ENCODE measurements at places on chromosomes 5 and 9. TPM values are rescaled to one million over a fixed set of nuclear protein-coding genes. Genes with fewer than 3 reads are reported as not detected.

GRCh38 chr9:130263601-130264413, 1.8 kb upstream of the HMCN2 start:
- peaks cover 32% of the 10 kb centered on the region for H3K27me3 ChIP-seq
- H3K4me1 ChIP-seq, result peaks cover 7% of the 10 kb centered on the region
- H3K27ac ChIP-seq, result no peak overlapping the region
- DNase-seq, result no peak

NDFIP1 gene
- total RNA-seq, result 68.1 TPM

RXRA gene
- total RNA-seq, result 80.6 TPM

GRCh38 chr9:77589046-77589795, 58.9 kb downstream of the GNA14 start:
- no peak overlapping the region for H3K27ac ChIP-seq
- H3K27me3 ChIP-seq, result no peaks in the 10 kb centered on the region
- no peak overlapping the region for H3K4me3 ChIP-seq
- peaks cover 12% of the 10 kb centered on the region for H3K4me1 ChIP-seq
- DNase-seq, result no peak

DNA sequence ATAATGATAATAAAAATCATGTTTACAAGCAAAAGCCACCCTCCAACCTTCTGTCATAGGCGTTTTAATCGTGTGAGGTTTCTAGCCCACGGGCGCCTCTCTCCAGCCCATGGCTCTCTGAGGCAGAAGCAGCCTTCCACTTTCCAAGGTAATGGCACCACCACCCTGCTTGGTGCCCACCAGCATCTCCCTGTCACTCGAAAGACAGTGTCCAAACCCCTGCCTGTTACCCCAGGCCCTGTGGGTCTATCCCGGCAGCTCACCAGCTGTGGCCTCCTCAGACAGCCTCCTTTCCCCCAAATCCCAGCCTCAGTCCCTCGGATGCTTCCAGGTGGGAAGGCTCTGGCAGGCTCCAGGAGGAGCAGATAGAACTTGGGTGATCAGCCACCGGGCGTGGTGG, 123.8 kb upstream of the LPCAT1 start:
- DNase-seq, result peak; percentile 43
- H3K27me3 ChIP-seq, result peaks cover 33% of the 10 kb centered on the region
- no peak overlapping the region for H3K27ac ChIP-seq
- H3K4me3 ChIP-seq, result no peak overlapping the region
- peaks cover 4% of the 10 kb centered on the region for H3K4me1 ChIP-seq

DNA sequence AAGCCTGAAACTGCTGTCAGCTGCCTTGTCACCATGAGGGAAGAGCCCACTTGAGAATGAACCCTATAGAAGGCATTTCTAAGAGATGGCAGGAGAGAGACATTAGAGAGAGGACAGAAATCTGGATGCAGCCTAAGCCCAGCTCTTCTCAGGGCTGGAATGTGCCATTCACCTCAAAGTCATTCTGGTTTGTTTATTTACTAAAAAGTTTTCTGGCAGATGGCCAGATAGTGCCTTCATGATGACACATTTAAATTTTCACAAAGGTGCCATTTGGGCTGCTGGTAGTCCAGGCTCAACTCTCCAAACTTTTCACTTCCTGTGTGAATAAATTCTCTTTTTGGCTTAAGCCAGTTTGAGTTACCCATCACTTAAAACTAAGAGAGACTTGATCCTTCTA, 144.6 kb upstream of the ZNF366 start:
- no peak for DNase-seq
- H3K27me3 ChIP-seq, result no peaks in the 10 kb centered on the region
- no peak overlapping the region for H3K4me3 ChIP-seq
- no peaks in the 10 kb centered on the region for H3K4me1 ChIP-seq
- H3K27ac ChIP-seq, result no peak overlapping the region

PBX3 gene
- 48.6 TPM for total RNA-seq

GRCh38 chr5:119353686-119354366, 2.0 kb upstream of the TNFAIP8 start:
- H3K36me3 ChIP-seq, result no peaks in the 10 kb centered on the region
- H3K4me1 ChIP-seq, result peaks cover 16% of the 10 kb centered on the region
- H3K27ac ChIP-seq, result no peak overlapping the region
- DNase-seq, result no peak

LOX gene
- 26.8 TPM for total RNA-seq

- H3K27me3 ChIP-seq, result peaks cover 4% of the 10 kb centered on the region
- no peak overlapping the region for H3K4me3 ChIP-seq
- no peaks in the 10 kb centered on the region for H3K4me1 ChIP-seq
Observed at GRCh38 chr9:116860509-116861120, 173.5 kb downstream of the TRIM32 start.

DNA sequence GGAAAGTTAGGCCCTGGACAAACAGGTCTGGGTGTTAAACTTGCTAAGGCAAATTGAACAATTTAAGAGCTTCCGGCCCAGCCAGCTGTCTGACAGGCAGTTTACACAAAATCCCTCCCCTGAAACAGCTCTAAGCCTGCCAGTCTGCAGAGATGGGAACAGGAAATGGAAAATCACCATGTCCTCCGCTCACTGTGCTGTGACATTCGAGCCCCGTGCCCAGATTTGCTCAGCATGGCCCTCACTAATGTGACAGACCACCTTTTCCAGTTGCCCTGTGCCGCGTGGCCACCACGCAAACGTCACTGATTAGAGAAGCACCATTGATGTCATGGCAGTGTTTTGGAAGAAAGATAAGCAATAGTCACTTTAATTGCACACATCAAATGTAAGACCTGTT, 41.0 kb downstream of the CCNJL start:
- peaks cover 40% of the 10 kb centered on the region for H3K4me1 ChIP-seq
- no peaks in the 10 kb centered on the region for H3K27me3 ChIP-seq
- H3K4me3 ChIP-seq, result no peak overlapping the region
- no peak for DNase-seq
- peak overlapping the region; percentile 66 for H3K27ac ChIP-seq

- H3K36me3 ChIP-seq, result no peaks in the 10 kb centered on the region
- no peak overlapping the region for H3K27ac ChIP-seq
- H3K27me3 ChIP-seq, result no peaks in the 10 kb centered on the region
- no peak overlapping the region for H3K4me3 ChIP-seq
Observed at GRCh38 chr9:134960701-134961181, 43.0 kb upstream of the FCN1 start.

DNA sequence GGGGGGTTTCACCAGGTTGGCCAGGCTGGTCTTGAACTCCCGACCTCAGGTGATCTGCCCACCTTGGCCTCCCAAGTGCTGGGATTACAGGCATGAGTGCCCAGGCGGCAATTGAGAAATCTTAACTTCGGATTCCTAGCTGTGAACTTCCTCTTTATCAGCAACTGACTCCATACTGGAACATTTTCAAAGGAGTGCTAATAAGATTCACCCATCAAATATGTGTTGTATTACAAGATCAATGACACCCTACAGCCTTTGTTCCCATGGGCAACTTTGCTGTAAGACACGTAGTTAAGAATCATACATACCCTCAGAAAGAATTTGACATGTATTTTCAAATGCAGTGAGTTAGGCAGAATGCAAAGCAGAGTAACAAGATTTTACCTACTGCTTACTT, 23.1 kb upstream of the ACOT12 start:
- peaks cover 10% of the 10 kb centered on the region for H3K36me3 ChIP-seq
- no peak overlapping the region for H3K27ac ChIP-seq
- no peak overlapping the region for H3K4me3 ChIP-seq
- DNase-seq, result no peak
- no peaks in the 10 kb centered on the region for H3K27me3 ChIP-seq

- H3K4me3 ChIP-seq, result no peak overlapping the region
- H3K27me3 ChIP-seq, result no peaks in the 10 kb centered on the region
- H3K27ac ChIP-seq, result no peak overlapping the region
- peaks cover 3% of the 10 kb centered on the region for H3K4me1 ChIP-seq
- no peaks in the 10 kb centered on the region for H3K36me3 ChIP-seq
Observed at GRCh38 chr5:120456006-120456405, 8.1 kb upstream of the PRR16 start.

- H3K27me3 ChIP-seq, result no peaks in the 10 kb centered on the region
- peaks cover 30% of the 10 kb centered on the region for H3K4me1 ChIP-seq
- H3K27ac ChIP-seq, result peak overlapping the region; percentile 78
- DNase-seq, result no peak
- H3K36me3 ChIP-seq, result peaks cover 15% of the 10 kb centered on the region
- peak overlapping the region; percentile 85 for H3K4me3 ChIP-seq
Observed at GRCh38 chr9:136808806-136809158, 1.0 kb downstream of the RABL6 start.

DNA sequence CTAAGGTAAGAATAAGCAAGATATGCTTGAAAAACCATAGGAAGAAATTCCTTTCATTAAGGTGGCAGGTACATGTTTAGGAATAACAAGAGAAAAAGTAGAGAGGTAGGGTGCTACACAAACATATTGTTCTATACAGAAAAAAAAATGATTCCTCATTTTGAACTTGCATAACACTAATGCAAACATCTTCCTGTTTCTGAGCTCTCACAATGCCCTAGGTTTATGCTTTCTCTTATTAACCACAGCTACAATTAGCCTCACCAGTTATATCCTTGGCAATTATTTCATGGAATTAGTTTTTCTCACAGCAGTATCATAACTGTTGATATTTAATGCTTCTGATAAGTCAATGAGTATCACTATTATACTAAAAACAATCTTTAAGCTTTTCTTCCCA, 20.7 kb downstream of the CEMIP2 start:
- peak overlapping the region; percentile 5 for H3K27ac ChIP-seq
- H3K27me3 ChIP-seq, result no peaks in the 10 kb centered on the region
- H3K4me3 ChIP-seq, result no peak overlapping the region
- no peak for DNase-seq
- peaks cover 33% of the 10 kb centered on the region for H3K4me1 ChIP-seq

- H3K36me3 ChIP-seq, result no peaks in the 10 kb centered on the region
- no peaks in the 10 kb centered on the region for H3K4me1 ChIP-seq
- no peak overlapping the region for H3K4me3 ChIP-seq
Observed at GRCh38 chr5:29218138-29218537, 1975.3 kb upstream of the CDH6 start.

DNA sequence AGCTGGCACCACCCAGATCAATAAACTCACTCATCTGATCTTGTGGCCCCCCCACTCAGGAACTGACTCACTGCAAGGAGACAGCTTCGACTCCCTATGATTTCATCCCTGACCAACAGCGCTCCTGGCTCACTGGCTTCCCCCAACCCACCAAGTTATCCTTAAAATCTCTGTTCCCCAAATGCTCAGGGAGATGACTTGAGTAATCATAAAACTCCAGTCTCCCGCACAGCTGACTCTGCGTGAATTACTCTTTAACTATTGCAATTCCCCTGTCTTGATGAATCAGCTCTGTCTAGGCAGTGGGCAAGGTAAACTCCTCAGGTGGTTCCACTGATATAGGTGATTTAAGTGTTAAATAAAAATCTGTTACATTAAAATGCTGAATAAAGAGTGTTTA, 1.9 kb upstream of the TRIM32 start:
- no peaks in the 10 kb centered on the region for H3K27me3 ChIP-seq
- H3K36me3 ChIP-seq, result no peaks in the 10 kb centered on the region
- DNase-seq, result no peak

DNA sequence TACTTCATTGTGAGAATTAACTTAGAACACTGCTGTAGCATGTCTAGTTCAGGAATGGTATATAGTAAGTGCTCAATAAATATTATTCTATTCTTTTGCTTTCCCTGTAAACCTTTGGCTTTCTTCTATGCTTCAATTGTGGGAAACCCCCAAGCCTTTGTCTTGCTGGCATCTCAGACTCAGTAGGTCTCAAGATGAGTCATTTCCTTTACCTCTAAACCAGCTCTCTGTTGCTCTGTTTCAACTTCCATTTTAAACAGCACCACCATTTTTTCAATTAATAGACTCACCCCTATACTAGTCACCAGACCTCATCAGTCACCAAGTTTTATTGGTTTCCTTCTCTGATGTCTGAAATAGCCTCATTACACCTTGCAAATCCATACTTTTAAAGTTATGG, 43.5 kb downstream of the DMAC1 start:
- H3K4me1 ChIP-seq, result no peaks in the 10 kb centered on the region
- H3K4me3 ChIP-seq, result no peak overlapping the region
- H3K36me3 ChIP-seq, result no peaks in the 10 kb centered on the region
- H3K27me3 ChIP-seq, result no peaks in the 10 kb centered on the region
- DNase-seq, result no peak

WWC1 gene
- total RNA-seq, result 94.2 TPM

FGF10 gene
- 2.7 TPM for total RNA-seq

CYSTM1 gene
- 85.1 TPM for total RNA-seq

GRCh38 chr9:13587571-13587970, 308.1 kb upstream of the MPDZ start:
- no peaks in the 10 kb centered on the region for H3K27me3 ChIP-seq
- peaks cover 4% of the 10 kb centered on the region for H3K4me1 ChIP-seq
- no peak overlapping the region for H3K4me3 ChIP-seq
- no peak for DNase-seq
- no peak overlapping the region for H3K27ac ChIP-seq

EGFLAM gene
- 2.1 TPM for total RNA-seq

DNA sequence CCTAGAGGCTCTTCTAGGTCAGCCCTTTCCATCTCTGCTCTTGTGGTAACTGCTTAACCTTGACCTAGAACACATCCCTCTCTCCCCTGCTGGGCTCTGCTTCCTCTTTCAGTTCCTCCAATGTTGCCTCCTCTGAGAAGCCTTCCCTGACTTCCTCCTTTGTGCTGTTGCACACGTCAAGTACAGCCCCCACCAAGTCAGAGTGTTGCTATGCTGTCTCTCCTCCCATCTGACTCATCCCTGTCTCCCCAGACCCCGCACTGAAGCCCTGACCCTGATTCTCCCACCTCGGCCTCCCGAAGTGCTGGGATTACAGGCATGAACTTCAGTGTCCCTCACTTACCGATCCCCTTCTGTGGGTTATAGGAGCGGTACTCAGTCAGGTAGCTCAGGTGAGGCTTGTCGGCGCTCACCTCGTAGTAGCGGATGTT, 10.4 kb upstream of the TRIM14 start:
- H3K27ac ChIP-seq, result peak overlapping the region; percentile 30
- H3K4me3 ChIP-seq, result no peak overlapping the region
- no peak for DNase-seq
- H3K36me3 ChIP-seq, result no peaks in the 10 kb centered on the region

SKP2 gene
- total RNA-seq, result 12.1 TPM

FBN2 gene
- total RNA-seq, result 0.58 TPM

SPINK9 gene
- total RNA-seq, result not detected

DNA sequence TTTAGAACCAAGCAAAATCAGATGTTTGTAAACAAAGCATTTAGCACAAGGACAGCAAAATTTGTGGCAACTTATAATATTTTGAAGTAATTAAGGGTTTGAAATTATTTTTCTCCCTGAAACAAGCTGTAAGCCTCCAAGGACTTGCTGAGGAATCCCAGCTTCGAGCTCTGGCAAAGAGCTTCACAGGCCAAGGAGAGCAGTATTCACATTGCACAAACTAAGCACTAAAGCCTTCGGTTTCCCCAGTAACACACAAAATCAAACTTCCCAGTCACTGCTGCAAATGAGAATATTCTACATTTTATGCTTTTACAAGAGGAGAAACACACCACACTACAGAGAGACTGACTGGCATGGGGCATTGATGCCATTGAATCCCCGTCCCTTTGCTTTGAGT, 101.9 kb downstream of the WDR41 start:
- H3K27me3 ChIP-seq, result no peaks in the 10 kb centered on the region
- no peaks in the 10 kb centered on the region for H3K4me1 ChIP-seq
- H3K36me3 ChIP-seq, result no peaks in the 10 kb centered on the region
- no peak overlapping the region for H3K4me3 ChIP-seq
- no peak overlapping the region for H3K27ac ChIP-seq

Measured in upper lobe of right lung (tissue), 1 donor.